Activated naive CD4-positive, alpha-beta T cell treated with anti-CD3 and anti-CD28 coated beads for 36 hours (primary cell): ENCODE measurements at places on chromosomes 16 and 17. TPM values are rescaled to one million over a fixed set of nuclear protein-coding genes. Genes with fewer than 3 reads are reported as not detected.

Gene KRTAP1-5
- not detected for total RNA-seq

Gene MAP2K6
- total RNA-seq: 2.4 TPM

Gene NPIPA8
- total RNA-seq: 0.19 TPM

Gene CDH3
- 20.1 TPM for total RNA-seq

DNA sequence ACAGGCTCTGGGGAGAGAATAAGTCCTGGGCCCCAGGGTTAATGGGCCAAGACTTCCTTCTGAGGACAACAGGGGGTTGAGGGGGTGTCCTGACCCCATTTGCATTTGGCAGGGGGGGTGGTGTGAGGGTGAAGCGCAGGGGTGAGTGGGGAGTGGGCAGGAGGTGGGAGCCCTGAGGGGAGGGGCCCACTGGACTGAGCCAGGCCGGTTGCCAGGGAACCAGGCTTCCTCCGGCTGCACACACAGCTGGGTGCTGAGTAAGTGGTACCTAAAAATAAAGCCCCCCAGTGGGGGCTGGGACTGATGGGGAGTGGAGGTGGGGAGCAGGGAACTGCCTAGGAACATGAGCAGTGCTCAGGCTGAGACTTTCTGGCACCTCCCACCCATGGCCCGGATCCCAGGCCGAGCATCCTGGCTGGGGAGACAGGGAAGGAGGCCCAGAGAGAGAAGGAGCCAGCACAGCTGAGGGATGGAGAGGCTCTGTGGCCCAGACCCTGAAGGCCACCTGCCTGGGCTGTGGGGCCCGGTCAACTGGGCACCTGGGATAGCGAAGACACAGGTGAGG lies 7.5 kb upstream of the RASD1 start:
- no peak overlapping the region for H3K4me3 ChIP-seq
- H3K27me3 ChIP-seq: no peaks in the 10 kb centered on the region
- H3K36me3 ChIP-seq: no peaks in the 10 kb centered on the region
- DNase-seq: no peak
- no peak overlapping the region for H3K27ac ChIP-seq

- peaks cover 7% of the 10 kb centered on the region for H3K36me3 ChIP-seq
- DNase-seq: no peak
- H3K4me1 ChIP-seq: no peaks in the 10 kb centered on the region
- no peak overlapping the region for H3K27ac ChIP-seq
- no peaks in the 10 kb centered on the region for H3K27me3 ChIP-seq
- no peak overlapping the region for H3K4me3 ChIP-seq
Measured at GRCh38 chr17:21235921-21236320, 17.3 kb downstream of the NATD1 start.

DNA sequence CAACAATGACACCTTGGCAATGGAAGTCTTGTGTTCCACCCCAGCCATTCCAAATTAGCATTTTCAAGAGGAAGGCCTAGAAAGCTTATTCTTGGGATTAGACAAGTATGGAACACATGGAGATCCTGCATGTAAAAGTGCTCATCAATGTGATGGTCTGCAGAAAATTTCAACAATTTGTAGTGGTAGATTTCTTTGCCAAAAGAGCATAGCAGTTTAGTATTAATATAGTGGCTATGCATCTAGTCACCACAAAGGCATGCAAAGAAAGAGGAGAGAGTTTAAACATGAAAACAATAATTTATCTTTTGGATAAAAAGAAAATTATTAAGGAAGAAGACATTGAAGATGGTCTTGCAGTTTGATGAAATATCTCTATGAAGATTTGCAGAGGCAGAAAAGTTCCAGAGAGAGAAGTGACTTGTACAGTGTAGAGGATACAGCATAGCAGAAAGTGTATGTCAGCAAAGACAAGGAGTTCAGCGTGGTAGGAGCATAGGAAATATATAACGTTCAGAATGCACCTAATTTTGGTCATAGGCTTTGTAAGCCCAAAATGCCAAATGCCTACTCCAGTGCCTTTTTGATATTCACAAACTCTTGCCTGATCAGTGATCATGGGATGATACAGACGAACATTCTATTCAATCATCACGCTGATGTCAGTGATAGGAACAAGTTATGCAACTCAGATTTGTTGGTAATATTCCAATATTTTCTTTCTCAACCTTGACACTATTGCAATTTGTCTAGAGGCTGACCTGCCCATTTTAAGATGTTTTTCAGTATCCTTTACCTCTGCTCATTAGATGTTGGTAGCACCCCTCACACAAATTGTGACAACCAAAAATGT lies 727.9 kb upstream of the SOX9 start:
- no peak overlapping the region for H3K4me3 ChIP-seq
- no peak for DNase-seq
- no peak overlapping the region for H3K27ac ChIP-seq

GRCh38 chr16:35713762-35714650 lies 2254.6 kb downstream of the TP53TG3F start:
- no peaks in the 10 kb centered on the region for H3K4me1 ChIP-seq
- no peak for DNase-seq
- H3K27ac ChIP-seq: no peak overlapping the region
- H3K4me3 ChIP-seq: no peak overlapping the region
- no peaks in the 10 kb centered on the region for H3K27me3 ChIP-seq

DNA sequence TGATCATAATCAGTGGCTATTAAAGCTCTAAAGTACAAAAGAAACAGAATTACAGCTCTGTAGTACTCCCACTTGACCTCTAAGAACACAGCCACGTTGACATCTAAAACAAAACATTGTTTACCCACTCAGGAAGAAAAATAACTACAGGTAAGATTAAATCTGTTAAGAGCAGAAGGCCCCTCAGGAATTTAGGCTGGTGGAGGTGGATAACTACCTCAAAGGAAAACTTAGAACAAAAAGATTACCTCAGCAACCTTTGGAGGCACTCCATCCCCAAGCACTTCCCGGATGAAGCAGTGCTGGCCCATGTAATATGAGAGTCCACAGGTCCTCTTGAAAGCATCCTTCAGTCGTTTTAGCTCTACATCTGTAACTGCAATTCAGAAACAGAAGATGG lies 46.7 kb downstream of the USP32 start:
- no peak overlapping the region for H3K4me3 ChIP-seq
- H3K36me3 ChIP-seq: peaks cover 29% of the 10 kb centered on the region
- H3K27ac ChIP-seq: no peak overlapping the region
- H3K4me1 ChIP-seq: peaks cover 7% of the 10 kb centered on the region
- DNase-seq: no peak

GRCh38 chr17:40153603-40154236 lies 13.4 kb downstream of the CASC3 start:
- no peak overlapping the region for H3K4me3 ChIP-seq
- peak overlapping the region; percentile 90 for H3K27ac ChIP-seq
- H3K36me3 ChIP-seq: peaks cover 45% of the 10 kb centered on the region

- DNase-seq: no peak
- H3K4me3 ChIP-seq: no peak overlapping the region
Measured at GRCh38 chr16:28301620-28302019, 9.3 kb downstream of the SBK1 start.

DNA sequence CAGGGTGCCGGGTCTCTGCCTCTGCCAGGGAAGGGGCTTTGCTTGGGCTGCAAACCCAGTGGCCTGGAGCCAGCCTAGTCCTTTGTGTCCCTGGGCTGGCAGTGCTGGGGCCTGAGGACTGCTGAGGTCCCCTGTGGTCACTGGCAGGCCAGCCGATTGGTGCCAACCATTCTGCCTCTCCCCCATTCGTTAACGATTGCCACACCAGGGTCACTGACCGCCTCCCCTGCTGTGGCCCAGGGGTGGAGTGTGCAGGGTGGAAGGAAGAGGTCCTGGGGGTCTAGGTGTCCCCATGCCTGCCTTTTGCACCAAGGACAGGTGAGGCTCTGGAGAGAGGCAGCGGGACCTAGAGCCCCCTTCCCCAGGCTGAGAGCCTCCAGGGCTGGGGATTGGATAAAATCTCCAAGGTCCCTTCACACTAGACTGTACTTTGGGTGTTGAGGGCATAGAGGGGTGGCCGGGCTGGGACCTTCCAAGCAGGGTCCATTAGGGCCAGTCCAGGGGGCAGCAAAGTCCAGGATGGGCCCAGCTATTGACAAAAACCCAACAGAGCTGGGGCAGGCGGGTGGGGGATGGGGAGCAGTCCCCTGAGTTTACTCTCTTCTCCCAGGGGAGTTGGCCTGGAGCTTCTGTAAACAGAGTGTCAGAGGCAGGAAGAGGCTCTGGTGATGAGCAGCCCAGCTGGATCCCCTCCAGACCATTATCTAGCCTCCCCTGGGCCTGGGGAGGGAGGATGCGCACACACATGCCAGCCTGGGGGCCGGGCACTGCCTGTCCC lies 1.1 kb downstream of the VASN start:
- peaks cover 4% of the 10 kb centered on the region for H3K4me1 ChIP-seq
- no peaks in the 10 kb centered on the region for H3K36me3 ChIP-seq
- DNase-seq: no peak
- H3K27ac ChIP-seq: no peak overlapping the region

- DNase-seq: peak; percentile 42
- H3K4me1 ChIP-seq: peaks cover 86% of the 10 kb centered on the region
- no peaks in the 10 kb centered on the region for H3K27me3 ChIP-seq
- peak overlapping the region; percentile 57 for H3K4me3 ChIP-seq
- peaks cover 59% of the 10 kb centered on the region for H3K36me3 ChIP-seq
Measured at GRCh38 chr16:53456625-53457024, 22.4 kb downstream of the RBL2 start.

GRCh38 chr17:67481808-67482207 lies 104.7 kb downstream of the PITPNC1 start:
- H3K4me3 ChIP-seq: peak overlapping the region; percentile 3
- H3K27ac ChIP-seq: peak overlapping the region; percentile 89
- peaks cover 80% of the 10 kb centered on the region for H3K4me1 ChIP-seq
- H3K36me3 ChIP-seq: no peaks in the 10 kb centered on the region
- no peak for DNase-seq

DNA sequence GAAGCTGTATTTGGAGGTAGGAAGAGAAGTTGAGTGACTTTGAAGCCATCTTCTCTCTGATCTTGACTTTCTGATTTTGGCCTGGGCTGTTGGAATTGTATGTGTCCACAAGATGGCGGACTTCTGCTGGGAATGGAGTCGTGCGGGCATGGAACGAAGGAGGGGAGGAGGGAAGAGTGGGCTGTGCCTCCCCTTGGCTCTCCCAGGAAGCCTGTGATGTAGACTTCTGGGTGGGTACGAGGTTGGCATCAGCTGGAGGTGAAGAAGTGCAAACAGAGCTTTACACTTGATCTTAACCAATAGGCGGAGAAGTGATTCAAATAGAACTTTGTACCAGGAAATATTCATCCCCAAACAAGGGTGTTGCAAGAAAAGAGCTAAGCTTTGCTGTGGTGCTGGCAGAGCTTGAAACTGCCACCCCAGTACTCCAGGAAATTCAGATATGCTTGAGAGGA lies 7.4 kb upstream of the TMEM220 start:
- no peak overlapping the region for H3K27ac ChIP-seq
- H3K27me3 ChIP-seq: no peaks in the 10 kb centered on the region

DNA sequence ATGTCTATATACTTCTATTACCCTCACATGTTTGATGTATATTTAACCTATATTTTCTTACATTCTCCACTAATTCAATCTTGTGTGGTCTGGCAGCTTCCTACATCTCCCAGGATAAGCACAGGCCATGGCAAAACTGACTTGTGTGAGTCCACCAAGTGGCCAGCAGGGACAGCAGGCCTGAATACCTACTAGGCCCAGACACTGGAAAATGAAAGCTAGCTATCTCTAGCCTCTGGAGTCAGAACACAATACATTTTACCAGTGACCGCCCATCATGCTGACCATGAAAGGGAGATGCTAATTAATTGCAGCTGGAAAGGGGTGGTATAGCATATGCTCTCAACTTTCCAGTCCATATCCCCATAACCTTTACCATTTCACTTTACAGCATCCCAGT lies 132.3 kb downstream of the PCTP start:
- H3K27ac ChIP-seq: no peak overlapping the region
- H3K4me1 ChIP-seq: no peaks in the 10 kb centered on the region
- no peak overlapping the region for H3K4me3 ChIP-seq

- no peak overlapping the region for H3K4me3 ChIP-seq
- H3K4me1 ChIP-seq: no peaks in the 10 kb centered on the region
- no peaks in the 10 kb centered on the region for H3K36me3 ChIP-seq
- no peak overlapping the region for H3K27ac ChIP-seq
- DNase-seq: no peak
Measured at GRCh38 chr17:45768000-45768399, 16.1 kb upstream of the CRHR1 start.

DNA sequence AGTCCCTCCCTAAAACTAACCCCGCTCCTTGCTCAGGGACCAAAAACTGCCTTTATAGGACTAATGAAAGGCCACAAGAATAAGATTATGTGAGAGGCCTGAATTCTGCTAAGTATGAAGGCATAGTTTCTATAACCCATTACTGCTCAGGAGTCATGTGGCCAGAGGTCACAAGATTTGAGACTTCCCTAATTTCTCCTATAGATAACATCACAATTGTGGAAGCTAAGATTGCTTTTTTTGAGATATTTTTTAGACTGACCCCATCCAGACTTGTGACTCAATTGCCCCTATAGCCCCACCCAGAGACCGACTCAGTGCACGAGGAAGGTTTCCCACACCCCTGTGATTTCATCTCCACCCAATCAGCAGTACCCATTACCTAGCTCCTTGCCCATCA lies 504.1 kb upstream of the GOT2 start:
- H3K4me3 ChIP-seq: no peak overlapping the region
- H3K27me3 ChIP-seq: no peaks in the 10 kb centered on the region
- no peak overlapping the region for H3K27ac ChIP-seq
- DNase-seq: no peak
- H3K36me3 ChIP-seq: no peaks in the 10 kb centered on the region

- no peak overlapping the region for H3K4me3 ChIP-seq
- peaks cover 41% of the 10 kb centered on the region for H3K4me1 ChIP-seq
- peaks cover 5% of the 10 kb centered on the region for H3K36me3 ChIP-seq
- H3K27ac ChIP-seq: peak overlapping the region; percentile 25
- no peaks in the 10 kb centered on the region for H3K27me3 ChIP-seq
- no peak for DNase-seq
Measured at GRCh38 chr17:64240261-64240740, 22.8 kb downstream of the TEX2 start.

DNA sequence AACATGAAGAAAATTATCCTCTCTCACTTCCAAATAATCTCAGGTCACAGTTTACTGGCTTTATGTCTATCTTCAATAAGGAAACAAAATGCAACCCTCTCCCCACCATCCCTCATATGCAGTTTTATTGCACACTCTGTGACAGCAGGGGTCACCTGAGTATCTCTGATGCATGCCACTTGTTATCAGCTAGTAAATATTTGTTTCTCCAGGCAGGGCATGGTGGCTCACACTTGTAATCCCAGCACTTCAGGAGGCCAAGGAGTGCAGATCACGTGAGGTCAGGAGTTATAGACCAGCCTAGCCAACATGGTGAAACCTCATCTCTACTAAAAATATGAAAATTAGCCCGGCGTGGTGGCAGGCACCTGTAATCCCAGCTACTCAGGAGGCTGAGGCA lies 61.1 kb downstream of the ADAMTS18 start:
- no peak for DNase-seq
- no peaks in the 10 kb centered on the region for H3K4me1 ChIP-seq
- H3K4me3 ChIP-seq: no peak overlapping the region
- no peak overlapping the region for H3K27ac ChIP-seq
- no peaks in the 10 kb centered on the region for H3K36me3 ChIP-seq
